Activated naive CD4-positive, alpha-beta T cell treated with anti-CD3 and anti-CD28 coated beads, Interleukin-2, amount 10 ng/mL, durations not matched to agents 7 days and 5 days (primary cell): ENCODE measurements at places on chromosomes 2 and 18.
A peak's percentile ranks its signal among the peaks of the same experiment; 100 is the strongest.

DNA sequence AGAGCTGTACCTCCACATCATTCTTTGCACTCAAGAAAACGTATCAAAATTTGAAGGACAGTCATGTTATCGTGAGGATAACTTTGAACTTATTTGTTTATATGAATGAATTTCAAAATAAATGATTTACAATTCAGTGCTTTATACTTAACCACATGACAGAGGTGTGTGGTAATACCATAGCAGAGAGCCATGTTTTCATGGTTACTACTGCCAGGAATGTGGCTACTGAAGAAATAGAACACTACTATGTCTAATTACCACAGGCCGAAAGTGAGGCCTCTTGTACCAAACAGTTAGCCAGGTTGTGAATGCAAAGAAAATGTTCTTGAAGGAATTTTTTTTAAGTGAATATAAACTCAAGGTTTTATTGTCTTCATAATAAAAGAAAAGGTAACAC is 49.2 kb downstream of the AAK1 start:
- H3K27ac ChIP-seq, result no peak overlapping the region
- H3K4me1 ChIP-seq, result peaks cover 66% of the 10 kb centered on the region
- H3K36me3 ChIP-seq, result peaks cover 46% of the 10 kb centered on the region
- no peaks in the 10 kb centered on the region for H3K27me3 ChIP-seq

DNA sequence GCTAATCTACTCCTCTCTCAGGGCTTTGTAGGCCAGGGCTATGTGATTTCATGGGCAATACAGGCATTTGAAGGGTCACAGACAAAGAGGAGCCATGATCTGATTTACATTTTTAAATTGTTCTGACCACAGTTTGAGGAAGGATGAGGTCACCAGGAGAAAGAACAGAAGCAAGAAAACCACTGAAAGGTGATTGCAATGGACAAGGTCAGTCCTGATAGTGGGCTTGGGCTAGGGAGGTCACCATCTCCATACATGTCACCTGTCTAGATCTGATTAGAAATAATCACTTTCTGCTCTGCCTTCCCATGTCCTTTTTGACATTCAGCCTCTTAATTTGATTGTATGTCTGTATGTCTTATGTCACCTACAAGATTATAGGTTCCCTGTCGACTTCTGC is 248.9 kb upstream of the CWC22 start:
- no peaks in the 10 kb centered on the region for H3K4me1 ChIP-seq
- DNase-seq, result no peak
- no peaks in the 10 kb centered on the region for H3K27me3 ChIP-seq
- no peak overlapping the region for H3K27ac ChIP-seq
- H3K36me3 ChIP-seq, result no peaks in the 10 kb centered on the region

DNA sequence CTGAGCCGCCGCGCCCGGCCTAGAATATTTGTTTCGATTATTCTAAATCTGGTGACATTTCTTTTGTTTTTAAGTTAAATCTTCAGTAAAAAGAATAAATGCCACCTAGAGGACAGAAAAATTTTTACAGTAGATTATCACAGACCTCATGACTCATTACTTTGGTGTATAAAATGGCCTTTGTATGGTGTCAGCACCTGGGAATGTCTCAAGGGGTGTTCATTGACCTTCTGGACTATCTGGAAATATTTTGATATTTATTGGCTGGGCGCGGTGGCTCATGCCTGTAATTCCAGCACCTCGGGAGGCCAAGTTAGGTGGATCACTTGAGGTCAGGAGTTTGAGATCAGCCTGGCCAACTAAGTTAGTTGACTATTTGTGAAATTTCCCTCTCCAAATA is 30.3 kb upstream of the SLC30A6 start:
- no peaks in the 10 kb centered on the region for H3K27me3 ChIP-seq
- H3K36me3 ChIP-seq, result peaks cover 20% of the 10 kb centered on the region
- DNase-seq, result no peak

- H3K27ac ChIP-seq, result no peak overlapping the region
- H3K4me3 ChIP-seq, result no peak overlapping the region
- peaks cover 56% of the 10 kb centered on the region for H3K27me3 ChIP-seq
- no peak for DNase-seq
These were observed 12.2 kb downstream of the BIN1 start for GRCh38 chr2:127094509-127095366.

GRCh38 chr18:74316257-74317170 is 875 bp downstream of the C18orf63 start:
- no peak overlapping the region for H3K27ac ChIP-seq
- no peak for DNase-seq
- no peak overlapping the region for H3K4me3 ChIP-seq
- no peaks in the 10 kb centered on the region for H3K4me1 ChIP-seq

DNA sequence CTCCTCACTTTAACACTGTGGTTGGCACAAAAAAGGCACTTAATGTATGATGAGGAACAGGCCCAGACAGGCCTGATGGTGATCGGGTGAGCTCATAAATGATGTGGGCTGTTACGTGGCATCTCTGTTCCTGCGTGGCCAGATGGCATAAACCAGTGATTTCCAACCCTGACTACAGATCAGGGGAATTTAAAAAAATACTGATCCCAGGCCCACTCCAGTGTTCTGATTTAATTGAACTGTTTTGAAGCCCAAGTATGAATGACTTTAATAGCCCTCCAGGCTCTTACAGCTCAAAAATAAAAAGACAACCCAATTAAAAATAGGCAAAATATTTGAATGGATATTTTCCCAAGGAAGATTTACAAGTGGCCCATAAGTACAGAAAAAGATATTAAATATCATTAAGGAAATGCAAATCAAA is 48.2 kb downstream of the LIPG start:
- H3K4me1 ChIP-seq, result no peaks in the 10 kb centered on the region
- H3K4me3 ChIP-seq, result no peak overlapping the region
- DNase-seq, result no peak

DNA sequence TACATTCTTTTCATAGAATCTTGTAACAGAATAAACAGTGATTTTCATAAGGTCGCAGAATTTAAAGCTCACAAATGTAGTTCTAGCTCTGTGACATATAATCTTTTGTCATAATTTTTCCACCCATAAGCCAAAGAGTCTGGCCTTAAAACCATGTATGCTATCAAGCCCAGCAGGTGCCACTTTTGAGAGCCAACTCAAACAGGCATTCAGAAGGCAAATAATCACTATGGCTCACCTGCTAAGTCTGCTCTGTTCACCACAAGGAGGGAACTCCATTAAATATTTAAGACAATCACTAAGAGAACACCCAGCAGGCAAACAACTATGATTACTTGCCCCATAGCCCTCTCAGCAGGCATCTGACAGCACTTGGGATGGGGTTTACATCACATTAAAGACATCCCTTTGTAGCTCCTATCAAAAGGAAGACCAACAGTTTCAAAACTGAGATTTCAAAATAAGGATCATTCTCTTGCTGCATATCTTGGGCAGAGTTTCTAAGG is 241.6 kb downstream of the PDE11A start:
- H3K27me3 ChIP-seq, result peaks cover 4% of the 10 kb centered on the region
- no peak overlapping the region for H3K4me3 ChIP-seq
- H3K27ac ChIP-seq, result no peak overlapping the region
- no peaks in the 10 kb centered on the region for H3K36me3 ChIP-seq
- no peaks in the 10 kb centered on the region for H3K4me1 ChIP-seq

- H3K27ac ChIP-seq, result no peak overlapping the region
- H3K4me3 ChIP-seq, result no peak overlapping the region
- no peaks in the 10 kb centered on the region for H3K27me3 ChIP-seq
- peak; percentile 46 for DNase-seq
- peaks cover 16% of the 10 kb centered on the region for H3K4me1 ChIP-seq
These were observed 3.2 kb upstream of the DDX1 start for GRCh38 chr2:15588329-15588919.

GRCh38 chr2:204657024-204657423 is 111.7 kb downstream of the PARD3B start:
- H3K27ac ChIP-seq, result no peak overlapping the region
- no peaks in the 10 kb centered on the region for H3K36me3 ChIP-seq
- no peak overlapping the region for H3K4me3 ChIP-seq

DNA sequence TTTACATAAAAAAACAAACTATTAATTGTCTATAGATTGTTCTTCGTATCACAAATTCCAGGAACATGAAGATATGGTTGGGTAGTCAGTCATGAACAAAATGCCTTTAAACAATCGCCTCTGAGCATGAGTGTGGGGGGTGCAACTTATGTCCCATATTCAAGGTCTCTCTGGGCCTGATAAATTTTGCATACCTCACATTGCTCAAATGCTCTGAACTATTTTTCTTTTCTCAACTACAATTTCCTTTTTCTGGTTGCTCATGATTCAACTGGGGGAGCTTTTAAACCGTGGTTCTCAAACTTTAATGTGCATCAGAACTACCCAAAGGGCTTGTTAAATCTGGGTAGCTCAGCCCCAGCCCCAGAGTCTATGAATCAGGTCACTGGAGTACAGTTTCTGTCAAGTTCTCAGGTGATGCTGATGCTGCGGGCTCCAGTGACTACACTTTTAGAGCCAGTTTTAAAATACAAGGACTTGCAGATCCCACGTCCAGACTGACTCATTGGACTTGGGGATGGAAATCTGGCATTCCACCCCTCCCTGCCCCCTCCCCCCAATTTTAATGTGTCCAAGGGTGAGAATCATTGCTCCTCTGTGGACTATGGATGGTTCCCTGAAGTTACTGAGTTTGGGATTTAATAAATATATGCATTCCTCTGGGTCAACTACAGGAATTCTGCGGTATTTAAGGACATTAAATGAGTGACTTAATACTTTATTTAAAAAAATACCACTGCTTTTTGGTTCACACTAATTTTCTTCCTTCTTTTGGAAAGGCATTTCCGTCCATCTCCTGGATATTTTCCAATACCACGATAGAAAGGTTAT is 1.5 kb upstream of the GPD2 start:
- H3K27ac ChIP-seq, result no peak overlapping the region
- peaks cover 46% of the 10 kb centered on the region for H3K4me1 ChIP-seq
- peaks cover 8% of the 10 kb centered on the region for H3K27me3 ChIP-seq
- peak overlapping the region; percentile 47 for H3K4me3 ChIP-seq
- DNase-seq, result peak; percentile 25

GRCh38 chr2:237798236-237799059 is at the start of gene RBM44:
RBM44 (plus strand) TSS chr2:237798779; CDS start chr2:237813610, 14,831 bp downstream.
- no peaks in the 10 kb centered on the region for H3K27me3 ChIP-seq
- DNase-seq, result no peak
- H3K4me1 ChIP-seq, result no peaks in the 10 kb centered on the region
- no peak within 1 kb of the TSS for H3K27ac ChIP-seq
- H3K4me3 ChIP-seq, result no peak within 1 kb of the TSS

DNA sequence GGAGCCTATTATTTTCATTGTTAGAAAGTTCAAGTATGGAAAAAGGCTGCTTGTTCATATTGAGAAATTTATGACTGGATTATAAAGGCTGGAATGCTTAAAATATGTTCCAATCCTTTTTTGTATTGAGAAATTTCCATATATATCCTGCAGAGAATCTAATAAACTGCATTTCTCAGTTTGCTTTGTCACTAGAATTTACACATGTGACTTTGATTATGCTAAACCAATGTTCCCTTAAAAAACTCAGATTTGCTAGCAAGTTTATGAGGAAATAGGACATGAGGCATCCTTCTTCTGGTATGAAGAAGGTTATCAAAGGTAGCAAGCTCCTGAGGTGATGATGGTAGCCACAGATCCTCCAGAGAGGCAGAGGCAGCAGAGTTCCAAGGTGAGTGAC is 29.2 kb upstream of the DSEL start:
- no peak overlapping the region for H3K27ac ChIP-seq
- DNase-seq, result no peak
- no peaks in the 10 kb centered on the region for H3K36me3 ChIP-seq
- H3K4me3 ChIP-seq, result no peak overlapping the region

DNA sequence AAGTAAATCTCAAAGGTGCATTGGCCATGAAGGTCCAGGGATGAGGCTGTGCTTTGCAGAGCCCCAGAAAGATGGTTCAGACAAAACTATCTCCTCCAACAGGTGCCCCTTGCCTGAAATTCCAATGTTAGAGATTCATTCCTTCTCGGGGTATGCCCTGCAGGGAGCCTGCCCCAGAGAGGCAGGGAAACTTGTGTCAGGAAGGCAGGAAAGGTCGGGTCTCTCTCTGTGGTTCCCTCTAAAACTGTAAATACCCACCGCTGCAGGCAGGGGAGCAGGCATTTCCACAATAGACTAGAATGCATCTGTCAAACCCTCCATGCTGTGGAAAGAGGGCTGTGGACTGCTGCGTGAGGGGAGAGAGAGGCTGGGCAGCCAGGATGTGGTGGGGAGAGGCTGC is 207.8 kb upstream of the SMAD2 start:
- H3K27ac ChIP-seq, result no peak overlapping the region
- H3K27me3 ChIP-seq, result peaks cover 89% of the 10 kb centered on the region
- peaks cover 11% of the 10 kb centered on the region for H3K4me1 ChIP-seq
- H3K4me3 ChIP-seq, result no peak overlapping the region
- no peak for DNase-seq

- no peaks in the 10 kb centered on the region for H3K27me3 ChIP-seq
- H3K36me3 ChIP-seq, result peaks cover 40% of the 10 kb centered on the region
- DNase-seq, result no peak
- no peak overlapping the region for H3K4me3 ChIP-seq
These were observed 19.1 kb downstream of the BCL2L11 start for GRCh38 chr2:111139637-111140317.

DNA sequence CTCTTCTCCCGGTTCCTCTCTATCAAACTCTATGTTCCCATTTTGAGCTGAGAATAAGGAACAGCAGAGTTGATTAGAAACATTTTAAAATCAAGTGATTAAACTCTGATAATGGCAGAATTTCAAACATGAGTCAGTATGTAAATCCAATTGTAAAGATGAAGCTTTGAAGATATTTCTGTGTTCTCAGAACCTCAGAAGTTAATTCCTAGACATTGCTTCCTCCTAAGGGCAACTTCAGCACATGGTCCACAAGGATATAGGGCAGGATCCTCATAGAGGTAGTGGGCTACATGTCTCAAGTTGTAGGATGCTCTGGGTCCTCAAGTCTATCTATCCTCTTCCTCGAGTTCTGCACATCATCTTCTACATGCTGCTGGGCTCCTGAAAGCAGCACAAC is 46.3 kb downstream of the QPCT start:
- no peak overlapping the region for H3K4me3 ChIP-seq
- peak overlapping the region; percentile 81 for H3K27ac ChIP-seq
- peaks cover 24% of the 10 kb centered on the region for H3K27me3 ChIP-seq

- no peak overlapping the region for H3K4me3 ChIP-seq
- H3K36me3 ChIP-seq, result peaks cover 8% of the 10 kb centered on the region
- peaks cover 12% of the 10 kb centered on the region for H3K4me1 ChIP-seq
These were observed 65.8 kb downstream of the RTP5 start for GRCh38 chr2:241935314-241935713.

GRCh38 chr2:208265371-208265800 is 669 bp upstream of the PIKFYVE start:
- DNase-seq, result peak; percentile 68
- H3K4me1 ChIP-seq, result peaks cover 51% of the 10 kb centered on the region
- peak overlapping the region; percentile 94 for H3K27ac ChIP-seq
- H3K36me3 ChIP-seq, result peaks cover 16% of the 10 kb centered on the region
- H3K4me3 ChIP-seq, result peak overlapping the region; percentile 93
- peaks cover 3% of the 10 kb centered on the region for H3K27me3 ChIP-seq

- no peaks in the 10 kb centered on the region for H3K36me3 ChIP-seq
- no peaks in the 10 kb centered on the region for H3K4me1 ChIP-seq
- H3K27me3 ChIP-seq, result peaks cover 4% of the 10 kb centered on the region
- H3K4me3 ChIP-seq, result no peak overlapping the region
- no peak overlapping the region for H3K27ac ChIP-seq
- peak; percentile 10 for DNase-seq
These were observed 47.1 kb downstream of the HS1BP3 start for GRCh38 chr2:20603791-20604190.
